ENCODE measurements at places on chromosomes 2 and 18. TPM values are rescaled to one million over a fixed set of nuclear protein-coding genes. Genes with fewer than 3 reads are reported as not detected.

CYBRD1 gene
- 262 TPM for total RNA-seq

AFG3L2 gene
- 31.1 TPM for total RNA-seq

- no peak overlapping the region for H3K4me3 ChIP-seq
- H3K27me3 ChIP-seq = no peaks in the 10 kb centered on the region
- H3K4me1 ChIP-seq = no peaks in the 10 kb centered on the region
- no peak overlapping the region for H3K27ac ChIP-seq
- no peak for DNase-seq
Observed at GRCh38 chr2:239536186-239536585, 135.4 kb upstream of the HDAC4 start.

DNA sequence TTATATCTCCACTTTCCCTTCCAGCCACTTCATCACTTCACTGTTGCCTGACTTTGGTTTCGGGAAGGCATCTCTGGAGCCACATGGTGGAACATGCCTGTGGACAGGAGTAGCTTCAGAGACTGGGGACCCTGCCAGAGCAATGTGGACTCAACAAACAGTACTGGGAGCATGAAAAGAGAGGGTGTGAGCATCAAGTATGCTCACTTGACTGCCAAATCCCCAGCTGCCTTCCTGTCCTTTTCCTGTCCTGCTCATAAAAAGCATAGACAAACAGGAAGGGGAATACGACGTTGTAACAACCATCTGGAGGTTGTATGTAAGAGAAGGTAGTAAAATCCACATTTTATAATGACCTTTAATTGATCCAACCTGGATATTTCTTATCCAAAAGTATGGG lies 61.3 kb upstream of the CSRNP3 start:
- H3K36me3 ChIP-seq = no peaks in the 10 kb centered on the region
- H3K27ac ChIP-seq = no peak overlapping the region
- no peak for DNase-seq
- H3K4me1 ChIP-seq = no peaks in the 10 kb centered on the region
- H3K4me3 ChIP-seq = no peak overlapping the region

DNA sequence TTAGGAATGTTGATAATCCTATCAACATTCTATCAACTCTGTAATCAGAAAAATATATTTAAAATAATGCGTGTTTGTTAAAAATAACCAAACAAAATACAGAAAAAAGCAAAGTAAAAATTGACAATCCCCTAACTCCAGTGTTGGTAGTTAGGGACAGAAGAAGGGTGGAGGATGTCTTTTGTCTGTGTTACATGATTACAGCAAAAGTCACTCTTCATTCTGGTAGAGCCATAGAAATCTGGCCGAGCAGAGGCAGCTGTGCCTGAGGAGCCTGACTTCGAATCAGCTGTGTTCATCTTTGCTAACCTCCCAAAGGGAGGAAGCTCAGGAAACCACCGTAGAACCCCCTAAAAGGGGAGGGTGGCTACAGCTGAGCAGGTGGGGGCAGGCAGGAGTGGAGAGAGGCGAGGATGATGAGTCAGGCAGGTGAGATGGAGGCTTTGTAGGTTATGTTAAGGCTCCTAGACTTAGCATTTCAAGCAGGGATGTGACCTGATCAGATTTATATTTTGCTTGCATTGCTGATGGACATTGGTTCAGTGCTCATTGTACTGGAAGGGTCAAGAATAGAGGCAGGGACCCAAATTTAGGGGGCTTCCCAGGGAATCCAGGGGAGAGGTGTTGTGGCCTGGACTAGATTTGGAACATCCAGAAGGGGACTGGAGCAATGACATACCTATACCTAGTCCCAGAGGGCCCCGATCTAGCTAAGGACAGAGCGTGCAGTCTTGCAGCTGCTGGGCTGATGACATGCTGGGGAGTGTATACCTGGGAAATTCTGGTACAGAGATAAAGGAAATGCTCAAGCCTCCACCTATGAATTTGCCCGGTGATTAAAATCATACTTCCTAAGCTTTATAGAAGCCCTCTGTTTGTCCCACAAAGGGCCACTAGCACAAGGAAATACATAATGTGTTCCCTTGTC lies 95.7 kb downstream of the NEDD4L start:
- DNase-seq = no peak
- H3K27me3 ChIP-seq = no peaks in the 10 kb centered on the region
- H3K27ac ChIP-seq = peak overlapping the region; percentile 4
- no peaks in the 10 kb centered on the region for H3K36me3 ChIP-seq

GRCh38 chr2:218298314-218298875 lies 6.1 kb upstream of the TMBIM1 start:
- no peak for DNase-seq
- H3K27me3 ChIP-seq = no peaks in the 10 kb centered on the region
- H3K4me1 ChIP-seq = peaks cover 41% of the 10 kb centered on the region
- H3K27ac ChIP-seq = peak overlapping the region; percentile 34

DNA sequence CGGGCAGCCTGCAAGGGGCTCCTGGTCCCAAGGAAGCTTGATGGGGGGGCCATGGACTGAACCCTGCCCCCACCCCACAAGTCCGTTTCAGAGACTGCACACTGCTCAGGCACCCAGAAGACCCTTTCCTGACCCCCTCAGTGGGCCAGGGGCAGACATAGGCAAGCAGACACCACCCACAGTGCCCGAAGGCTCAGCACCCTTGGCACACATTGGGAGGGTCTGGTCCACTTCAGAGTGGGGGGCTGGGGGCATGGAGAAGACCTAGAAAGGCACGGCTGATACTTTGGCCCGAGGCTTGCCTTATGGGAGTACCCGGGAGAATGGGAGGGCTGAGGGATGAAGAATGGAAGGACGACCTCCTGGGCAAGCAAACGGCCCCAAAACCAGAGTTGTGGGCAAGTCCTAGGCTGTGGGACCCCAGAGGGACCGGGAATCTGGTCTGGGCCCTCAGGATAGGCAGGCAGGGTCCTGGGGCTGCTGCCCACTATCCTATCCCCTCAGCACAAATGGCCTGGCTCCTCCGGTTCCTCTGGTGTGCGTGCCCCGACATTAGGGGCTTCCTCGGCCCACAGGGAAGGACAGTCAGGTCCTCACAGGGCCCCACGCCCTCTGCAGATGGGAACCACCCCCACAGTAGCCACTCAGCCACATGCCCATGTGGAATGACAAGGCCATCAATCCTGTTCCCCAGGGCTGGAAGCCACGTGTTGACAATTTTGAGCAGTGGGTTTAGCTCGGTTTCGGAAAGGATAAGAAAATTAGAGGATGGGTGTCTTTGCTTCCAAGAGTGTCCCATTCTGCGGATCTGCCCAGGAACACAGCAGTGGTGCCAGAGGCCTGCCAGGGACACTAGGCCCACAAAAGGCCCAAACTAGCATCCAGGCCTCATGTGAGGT lies 15.0 kb upstream of the GPC1 start:
- H3K4me1 ChIP-seq = no peaks in the 10 kb centered on the region
- no peak for DNase-seq
- H3K27ac ChIP-seq = no peak overlapping the region

DNA sequence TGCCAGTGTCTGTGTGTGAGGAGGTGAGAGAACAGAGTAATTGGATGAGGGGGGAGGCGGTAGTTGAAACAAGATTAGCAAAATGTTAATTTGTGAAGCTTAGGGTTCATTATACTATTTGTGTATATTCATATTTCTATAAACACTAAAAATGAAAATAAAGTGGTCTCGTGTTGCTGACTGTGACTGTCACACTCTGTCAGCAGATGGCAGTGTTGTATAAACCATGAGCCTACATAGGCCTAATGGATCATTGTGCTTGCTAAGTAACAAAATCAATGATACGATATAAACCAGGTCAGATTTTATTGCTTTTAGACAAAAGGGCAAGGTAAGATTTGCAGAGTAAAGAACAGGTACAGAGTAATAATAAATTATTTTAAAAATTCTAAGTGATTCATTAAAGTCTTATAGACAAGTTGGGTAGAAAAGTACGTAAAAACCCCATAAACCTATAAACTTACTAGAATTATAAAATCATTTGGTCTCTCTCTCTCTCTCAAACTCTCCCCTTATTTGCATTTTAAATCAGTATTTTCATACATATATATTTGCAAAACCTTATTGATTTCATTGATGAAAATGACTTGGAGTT lies 182.7 kb downstream of the RPIA start:
- H3K36me3 ChIP-seq = no peaks in the 10 kb centered on the region
- no peak overlapping the region for H3K27ac ChIP-seq
- no peak for DNase-seq
- H3K4me3 ChIP-seq = no peak overlapping the region

GRCh38 chr2:56239437-56239836 lies 55.6 kb downstream of the CCDC85A start:
- no peak overlapping the region for H3K4me3 ChIP-seq
- H3K27me3 ChIP-seq = no peaks in the 10 kb centered on the region
- H3K27ac ChIP-seq = no peak overlapping the region
- no peaks in the 10 kb centered on the region for H3K4me1 ChIP-seq
- no peaks in the 10 kb centered on the region for H3K36me3 ChIP-seq
- DNase-seq = no peak

Data from lower lobe of right lung (tissue), 2 donors.